ENCODE measurements at places on chromosomes 6 and 20. TPM values are rescaled to one million over a fixed set of nuclear protein-coding genes. Genes with fewer than 3 reads are reported as not detected.

LY86 gene
- not detected for total RNA-seq

RSPO3 gene
- total RNA-seq, result not detected

SMPD2 gene
- 12.6 TPM for total RNA-seq

SUMO4 gene
- total RNA-seq, result 1.9 TPM

SNTA1 gene
- total RNA-seq, result 5.0 TPM
